ENCODE measurements at places on chromosomes 5 and 9. TPM values are rescaled to one million over a fixed set of nuclear protein-coding genes. Genes with fewer than 3 reads are reported as not detected.

ABL1 gene
- 77.8 TPM for total RNA-seq

- DNase-seq, result no peak
Observed at GRCh38 chr5:56710826-56711590, 104.3 kb upstream of the MAP3K1 start.

DNA sequence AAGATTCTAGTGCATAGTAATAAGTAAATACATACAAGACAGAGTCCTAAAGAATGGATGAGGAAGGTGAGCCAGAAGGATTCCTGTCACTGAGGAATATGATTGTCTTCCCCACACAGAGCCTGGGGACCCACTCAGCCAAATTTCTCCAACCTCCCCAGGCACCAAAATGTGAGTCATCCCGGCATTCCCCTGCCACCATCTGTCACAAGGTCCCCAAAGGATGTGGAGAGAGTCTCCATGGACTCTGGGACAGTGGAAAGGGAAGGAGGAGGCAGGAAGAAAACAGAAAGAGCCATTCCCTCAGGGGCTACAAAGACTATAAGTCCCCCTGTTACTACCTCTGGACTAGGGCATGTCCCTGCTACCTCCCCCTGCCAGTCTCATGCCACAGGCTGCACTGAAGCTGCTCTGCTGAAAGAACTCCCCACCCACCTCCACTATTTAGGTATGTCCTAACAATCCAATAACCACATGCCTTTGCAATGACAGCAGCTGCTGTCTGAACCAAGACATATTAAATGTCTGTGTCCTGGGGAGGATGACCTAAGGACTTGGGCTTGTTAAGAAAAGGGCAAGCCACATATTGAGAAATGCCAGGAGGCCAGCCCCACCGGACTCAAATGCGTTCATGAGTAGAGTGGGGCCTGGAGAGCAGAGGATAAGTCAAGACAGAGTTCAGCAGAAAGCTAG, 10.7 kb upstream of the OR5C1 start:
- no peak for DNase-seq

GRCh38 chr9:16132513-16132912, 579.7 kb downstream of the CCDC171 start:
- DNase-seq, result no peak

DNA sequence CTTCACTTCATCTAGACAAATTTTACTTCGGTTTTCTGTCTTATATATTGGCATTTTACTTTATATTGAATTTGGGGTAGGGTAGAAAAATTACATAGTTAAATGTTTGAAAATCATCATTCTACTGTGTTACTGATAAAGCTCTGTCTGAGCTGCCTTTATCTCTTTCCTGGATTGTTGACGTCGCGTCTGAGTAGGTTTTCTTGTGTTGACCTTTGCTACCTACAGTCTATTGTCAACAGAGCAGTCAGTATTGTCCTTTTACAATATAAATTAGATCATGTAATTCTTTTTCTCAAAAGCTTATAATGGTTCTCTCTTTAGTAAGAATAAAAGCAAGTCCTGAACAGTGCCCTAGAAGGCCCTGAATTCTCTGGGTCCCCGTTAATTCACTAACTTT, 128.2 kb downstream of the HACD4 start:
- DNase-seq, result no peak

DNA sequence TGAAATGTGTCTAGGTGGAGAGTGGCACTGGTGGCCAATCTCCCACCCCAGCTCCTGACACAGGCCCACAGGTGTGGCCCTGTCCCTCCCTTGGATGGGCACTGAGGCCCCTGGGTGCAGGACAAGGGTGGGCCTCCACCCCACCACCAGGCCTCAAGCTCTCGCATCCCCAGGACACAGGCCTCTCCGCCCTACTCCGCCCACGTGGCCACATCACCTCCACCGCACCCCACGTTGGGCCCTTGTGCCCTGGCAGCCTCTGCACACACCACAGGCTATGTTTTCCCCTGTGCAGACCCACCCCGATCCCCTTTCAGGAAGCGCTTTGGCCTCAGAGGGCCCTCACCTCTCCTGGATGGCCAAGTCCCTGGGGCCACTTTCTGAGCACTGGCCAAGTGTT, 54.7 kb downstream of the SECISBP2 start:
- DNase-seq, result no peak

REXO4 gene
- 18.9 TPM for total RNA-seq

IL17B gene
- not detected for total RNA-seq

DNA sequence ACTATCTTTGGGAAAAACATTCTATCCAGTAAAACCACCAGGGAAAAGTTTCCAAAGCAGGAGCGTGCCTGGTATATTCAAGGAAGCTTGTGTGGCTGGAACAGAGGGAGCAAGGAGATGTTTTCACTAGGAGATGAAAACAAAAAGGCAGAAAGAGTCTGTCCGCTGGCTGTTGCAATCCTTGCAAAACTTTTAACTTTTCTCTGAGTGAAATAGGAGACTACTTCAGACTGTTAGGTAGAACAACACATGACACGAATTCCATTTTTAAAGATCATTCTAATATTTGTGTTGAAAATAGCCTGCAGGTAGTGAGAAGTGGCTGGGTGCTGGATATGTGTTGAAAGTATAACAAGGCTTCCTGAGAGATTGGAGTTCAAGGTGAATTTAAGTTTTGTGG, 69.5 kb downstream of the PRR16 start:
- DNase-seq, result no peak

DNA sequence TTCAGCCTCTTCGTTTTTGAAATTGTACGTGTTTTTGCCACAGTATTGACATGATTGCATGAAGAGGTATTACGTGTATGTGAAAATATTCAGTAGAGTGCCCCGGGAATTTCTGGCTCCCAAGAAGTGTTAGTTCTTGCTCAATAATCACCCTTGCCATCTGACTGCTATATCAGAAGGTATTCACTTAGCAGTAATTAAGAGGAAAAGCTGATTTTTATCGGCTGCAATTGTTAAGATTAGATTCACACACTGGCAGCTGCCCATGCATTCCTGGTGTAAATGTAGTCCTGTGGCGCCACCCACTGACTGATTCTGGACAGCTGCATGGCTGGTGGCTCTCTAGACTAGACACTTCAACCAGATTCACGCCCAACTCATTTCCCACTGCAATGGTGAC, 440.1 kb upstream of the ADAMTS16 start:
- peak; percentile 65 for DNase-seq

GRCh38 chr9:118674942-118675341, 694.3 kb downstream of the BRINP1 start:
- peak; percentile 75 for DNase-seq

DNA sequence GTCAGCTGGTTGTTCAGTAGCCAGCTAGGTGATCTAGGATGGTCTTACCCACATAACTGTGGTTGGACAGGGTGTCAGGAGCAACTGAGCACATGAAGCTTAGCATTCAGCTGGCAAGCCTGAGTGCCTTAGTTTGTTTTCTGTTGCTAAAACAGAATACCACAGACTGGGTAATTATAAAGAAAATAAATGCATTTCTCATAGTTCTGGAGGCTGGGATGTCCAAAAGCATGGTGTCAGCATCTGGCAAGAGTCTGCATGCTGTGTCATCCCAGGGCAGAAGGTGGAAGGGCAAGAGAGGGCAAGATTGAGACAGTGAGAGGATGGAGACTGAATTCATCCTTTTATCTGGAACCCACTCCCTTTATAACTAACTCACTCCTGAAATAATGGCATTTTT, 921.5 kb downstream of the TLE4 start:
- no peak for DNase-seq

DNA sequence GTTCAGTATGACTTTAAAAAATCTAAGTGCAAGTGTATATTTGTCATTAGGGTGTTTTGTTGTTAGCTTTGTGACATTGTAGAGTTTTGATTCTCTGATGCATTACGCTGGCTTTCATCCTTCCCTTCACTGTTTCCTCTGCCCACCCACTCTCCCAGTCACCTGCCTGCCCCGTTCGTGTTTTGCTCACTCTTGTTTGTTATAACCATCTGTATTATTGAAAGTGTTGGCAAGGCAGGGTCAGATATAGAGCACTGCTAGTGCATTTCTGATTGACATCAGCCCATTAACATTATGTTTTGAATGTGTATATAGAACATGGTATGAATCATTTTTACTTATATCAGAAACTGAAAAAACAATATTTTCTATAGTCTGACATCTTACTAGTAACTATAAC, 27.3 kb downstream of the SCGB3A1 start:
- DNase-seq, result no peak

DNA sequence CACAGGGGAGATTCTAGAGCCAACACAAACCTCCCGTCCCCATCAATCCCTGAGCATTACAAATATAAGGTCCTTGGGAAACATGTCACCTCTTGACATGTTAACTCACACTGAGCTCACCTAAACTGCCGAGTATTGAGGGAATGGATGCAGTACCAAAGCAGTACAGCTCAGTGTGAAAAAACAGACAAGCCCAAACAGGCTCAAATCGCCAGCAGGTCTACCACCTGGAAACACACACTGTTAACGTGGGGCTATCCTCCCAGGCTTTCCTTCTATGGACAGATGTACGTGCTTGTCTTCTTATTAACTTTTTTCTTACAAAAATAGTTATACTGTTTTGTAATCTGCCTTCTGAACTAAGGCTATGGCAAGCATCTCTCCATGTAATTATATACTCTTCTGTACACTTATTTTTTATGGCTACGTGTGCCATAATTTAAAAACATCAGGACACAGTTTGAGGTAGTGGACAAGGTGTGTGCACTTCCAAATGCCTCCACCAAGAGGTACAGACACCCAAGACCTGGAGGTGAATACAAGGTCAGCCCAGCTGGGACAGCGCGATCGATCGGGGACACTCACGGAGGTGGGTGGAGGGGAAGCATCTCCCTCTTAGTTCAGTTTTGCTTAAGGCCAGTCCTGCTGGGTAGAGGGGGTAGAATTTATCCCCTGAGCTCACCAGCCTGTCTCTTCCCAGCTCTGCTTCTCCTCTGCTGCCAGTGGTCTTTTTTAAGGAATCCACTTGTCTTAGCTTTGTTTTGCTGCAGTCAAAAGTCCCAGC, 76.5 kb downstream of the DAP start:
- no peak for DNase-seq

GRXCR2 gene
- total RNA-seq, result not detected

DNA sequence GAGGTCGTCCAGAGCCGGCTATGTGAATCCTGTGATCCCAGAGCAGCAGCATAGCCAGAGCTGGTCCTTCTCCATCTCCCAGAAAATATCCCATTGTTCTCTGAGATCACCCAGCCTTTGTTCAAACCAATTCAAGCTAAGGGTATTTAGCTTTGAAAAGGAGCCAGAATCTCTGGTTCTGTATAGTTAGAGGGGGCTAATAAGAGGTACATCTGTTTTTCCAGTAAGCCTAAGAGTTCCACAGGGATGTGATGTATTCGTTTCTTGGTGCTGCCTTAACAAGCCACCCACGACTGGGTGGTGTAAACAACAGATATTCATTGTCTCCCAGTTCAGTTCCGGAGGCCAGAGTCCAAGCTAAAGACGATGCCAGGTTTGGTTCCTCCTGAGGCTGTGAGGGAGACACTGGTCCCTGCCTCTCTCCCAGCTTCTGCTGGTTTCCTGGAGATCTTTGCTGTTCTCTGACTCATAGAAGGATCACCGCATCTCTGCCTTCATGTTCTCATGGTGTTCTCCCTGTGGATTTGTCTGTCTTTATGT, 344.8 kb downstream of the MTRR start:
- DNase-seq, result no peak

DNA sequence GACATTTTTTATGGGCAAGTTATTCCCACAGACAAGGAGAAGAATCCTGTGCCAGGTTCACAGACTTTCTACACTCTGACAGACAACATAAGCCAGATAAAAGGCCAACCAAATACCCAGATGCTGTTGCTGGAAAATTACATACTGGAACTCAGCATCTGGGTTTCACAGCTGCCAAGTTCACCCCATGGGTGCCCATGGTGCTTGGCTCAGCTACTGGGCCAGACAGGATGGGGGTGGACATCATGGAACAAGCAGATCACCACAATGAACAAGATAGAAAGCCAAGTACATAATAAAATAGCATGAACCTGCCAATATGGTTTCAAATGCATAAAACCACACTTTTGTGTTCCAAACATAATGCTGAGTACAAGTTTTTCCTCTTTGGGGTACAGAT, 999.8 kb downstream of the NR2F1-AS1 start:
- DNase-seq, result no peak

- DNase-seq, result no peak
Observed at GRCh38 chr9:5416953-5417352, 20.8 kb downstream of the PLGRKT start.

AIF1L gene
- 76.1 TPM for total RNA-seq

DNA sequence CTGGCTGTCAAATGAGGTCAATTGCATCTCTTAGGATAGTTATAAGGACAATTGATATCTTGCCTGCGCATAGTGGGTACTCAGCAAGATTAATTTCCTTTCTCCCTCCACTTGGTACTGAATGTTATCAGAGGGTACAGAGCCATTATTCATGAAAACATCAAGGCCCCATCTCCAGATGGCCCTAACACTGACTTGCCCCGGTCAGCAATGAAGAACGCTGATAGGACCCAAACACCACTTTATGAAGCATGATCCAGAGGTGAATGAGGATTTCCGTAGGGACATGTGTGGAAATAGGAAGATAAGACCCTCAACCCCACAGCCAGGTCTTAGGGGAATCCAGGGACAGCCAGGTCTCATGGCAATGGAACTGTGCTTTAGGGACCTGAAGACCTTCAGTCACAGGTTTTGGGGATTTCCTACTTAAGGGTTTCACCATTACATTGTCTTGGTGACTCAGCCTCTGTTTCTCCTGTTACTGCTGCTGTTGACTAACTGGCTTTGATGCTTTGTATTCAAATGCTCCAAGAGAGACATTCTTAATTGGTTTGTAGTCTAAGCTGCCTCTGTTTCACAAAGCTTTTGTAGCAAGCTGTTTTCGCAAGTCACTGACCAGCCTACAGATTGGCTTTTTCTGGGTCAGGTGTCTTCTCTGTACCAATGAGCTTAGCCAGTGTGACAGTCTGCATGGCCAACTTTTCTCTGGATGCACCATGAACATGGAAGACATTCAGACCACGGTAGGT, 35.3 kb upstream of the IQGAP2 start:
- no peak for DNase-seq

HK3 gene
- 0.67 TPM for total RNA-seq

DNA sequence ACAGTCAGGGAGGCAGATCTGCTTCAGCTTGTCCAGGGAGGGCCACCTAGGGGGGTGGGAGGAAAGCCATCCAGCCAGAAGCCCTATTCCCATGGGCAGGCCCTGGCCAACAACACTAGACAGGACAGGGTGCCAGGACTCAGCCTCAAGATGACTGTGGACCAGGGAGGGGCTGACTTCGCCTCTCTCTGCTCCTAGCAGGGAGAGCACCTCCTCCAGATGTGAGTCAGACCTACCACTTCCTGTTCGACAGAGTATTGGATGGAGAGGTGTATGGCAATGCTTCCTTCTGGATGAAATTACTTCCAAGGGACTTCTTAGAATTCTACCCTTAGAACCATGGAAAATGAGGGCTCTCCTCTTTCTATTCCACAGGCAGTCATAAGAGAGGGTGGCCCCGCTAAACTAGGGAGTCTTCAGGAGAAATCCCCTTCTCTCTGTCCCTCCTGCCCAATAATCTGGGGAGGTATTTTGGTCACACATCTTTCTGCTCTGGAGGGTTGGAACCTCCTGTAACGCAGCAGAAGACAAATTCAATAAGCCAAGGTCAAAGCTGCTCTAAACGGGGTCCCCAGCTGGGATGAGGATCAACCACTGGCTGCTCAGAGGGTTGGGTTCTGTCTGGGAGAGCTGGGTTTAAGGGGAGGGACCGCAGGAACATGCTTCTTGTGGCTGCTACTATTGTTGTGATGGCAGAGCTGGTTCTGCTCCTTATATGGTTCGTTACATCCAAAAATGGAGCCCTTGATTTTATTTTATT, 23.2 kb upstream of the RCL1 start:
- no peak for DNase-seq

ARL15 gene
- total RNA-seq, result 33.6 TPM

GRCh38 chr5:160469156-160470144, 47.8 kb downstream of the PTTG1 start:
- DNase-seq, result no peak

GRCh38 chr5:80963966-80964481, 3.9 kb downstream of the RASGRF2 start:
- no peak for DNase-seq
